AG10803 (cell line): ENCODE measurements at places on chromosomes 2 and 18.

- no peak for DNase-seq
These were observed 22.9 kb downstream of the SLC66A2 start for GRCh38 chr18:79928563-79928960.

GRCh38 chr2:43495727-43496126 is 100.1 kb downstream of the THADA start:
- peak; percentile 36 for DNase-seq

- DNase-seq: peak; percentile 45
These were observed 124.2 kb upstream of the REV1 start for GRCh38 chr2:99613980-99614379.

DNA sequence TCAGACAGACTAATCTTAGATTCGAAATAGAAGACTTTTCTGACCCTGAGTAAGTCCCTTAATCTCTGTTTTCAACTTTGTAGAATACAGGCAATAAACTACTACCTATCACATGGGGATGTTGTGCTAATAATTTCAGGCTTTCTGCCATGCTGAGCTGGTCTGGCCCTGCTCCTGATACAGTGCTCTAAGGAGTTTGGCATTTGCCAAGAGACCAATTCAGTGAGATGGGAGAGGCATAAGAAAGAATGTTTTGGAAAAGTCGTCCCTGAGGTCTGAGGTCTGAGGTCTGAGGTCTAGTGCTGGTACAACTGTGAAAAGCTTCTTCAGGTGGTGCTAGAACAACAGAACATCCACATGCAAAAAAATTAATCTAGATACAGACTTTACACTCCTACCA is 35.9 kb upstream of the SP3 start:
- DNase-seq: no peak
